Amniotic epithelial cell (primary cell): ENCODE measurements at places on chromosomes 2 and 18.

- peak; percentile 77 for DNase-seq
Observed at GRCh38 chr2:28594332-28595108, 98.7 kb downstream of the PLB1 start.

GRCh38 chr2:181677912-181678586 lies 2.3 kb downstream of the NEUROD1 start:
- DNase-seq, result peak; percentile 77

- no peak for DNase-seq
Observed at GRCh38 chr2:106851087-106851874, 34.7 kb downstream of the ST6GAL2 start.

DNA sequence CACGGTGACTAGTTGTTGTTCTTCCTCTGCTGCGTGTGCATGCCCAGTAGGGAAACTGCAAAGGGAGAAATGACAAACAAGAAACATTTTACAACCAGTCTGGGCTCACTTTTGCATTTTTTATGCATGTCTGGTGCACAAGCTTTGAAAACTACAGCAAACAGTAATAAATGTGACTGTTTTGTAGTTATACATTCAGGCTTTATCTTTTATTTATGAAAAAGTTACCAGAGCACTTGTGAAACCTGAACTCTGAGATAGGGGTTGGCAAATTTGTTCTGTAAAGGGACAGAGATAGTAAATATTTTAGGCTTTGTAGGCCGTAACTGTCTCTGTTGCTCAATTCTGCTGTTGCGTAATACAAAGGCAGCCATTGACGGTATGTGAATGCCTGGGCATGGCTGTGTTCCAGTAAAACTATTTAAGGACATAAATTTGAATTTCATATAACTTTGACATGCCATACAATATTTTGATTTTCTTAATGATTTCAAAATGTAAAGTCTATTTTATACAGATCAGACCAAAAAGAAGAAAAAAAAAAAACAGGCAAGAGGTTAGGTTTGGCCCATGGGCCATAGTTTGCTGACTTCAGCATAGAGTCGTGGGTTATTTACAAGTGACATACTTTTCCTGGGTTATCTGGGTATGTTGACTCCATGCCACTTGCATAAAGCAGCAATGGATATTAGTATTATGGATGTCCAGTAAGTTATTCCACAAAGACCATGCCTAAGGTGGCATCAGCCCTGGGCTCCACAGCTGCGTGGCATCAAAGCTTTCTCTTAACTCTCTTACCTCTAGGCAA lies 53.6 kb upstream of the EML6 start:
- DNase-seq, result peak; percentile 97

- no peak for DNase-seq
Observed at GRCh38 chr2:222945887-222946286, 85.1 kb downstream of the ACSL3 start.
